Right renal pelvis (tissue), 4 donors: ENCODE measurements at places on chromosomes 1 and 21.

- DNase-seq, result no peak
These were observed 5.1 kb downstream of the IFFO2 start for GRCh38 chr1:18951416-18951815.

DNA sequence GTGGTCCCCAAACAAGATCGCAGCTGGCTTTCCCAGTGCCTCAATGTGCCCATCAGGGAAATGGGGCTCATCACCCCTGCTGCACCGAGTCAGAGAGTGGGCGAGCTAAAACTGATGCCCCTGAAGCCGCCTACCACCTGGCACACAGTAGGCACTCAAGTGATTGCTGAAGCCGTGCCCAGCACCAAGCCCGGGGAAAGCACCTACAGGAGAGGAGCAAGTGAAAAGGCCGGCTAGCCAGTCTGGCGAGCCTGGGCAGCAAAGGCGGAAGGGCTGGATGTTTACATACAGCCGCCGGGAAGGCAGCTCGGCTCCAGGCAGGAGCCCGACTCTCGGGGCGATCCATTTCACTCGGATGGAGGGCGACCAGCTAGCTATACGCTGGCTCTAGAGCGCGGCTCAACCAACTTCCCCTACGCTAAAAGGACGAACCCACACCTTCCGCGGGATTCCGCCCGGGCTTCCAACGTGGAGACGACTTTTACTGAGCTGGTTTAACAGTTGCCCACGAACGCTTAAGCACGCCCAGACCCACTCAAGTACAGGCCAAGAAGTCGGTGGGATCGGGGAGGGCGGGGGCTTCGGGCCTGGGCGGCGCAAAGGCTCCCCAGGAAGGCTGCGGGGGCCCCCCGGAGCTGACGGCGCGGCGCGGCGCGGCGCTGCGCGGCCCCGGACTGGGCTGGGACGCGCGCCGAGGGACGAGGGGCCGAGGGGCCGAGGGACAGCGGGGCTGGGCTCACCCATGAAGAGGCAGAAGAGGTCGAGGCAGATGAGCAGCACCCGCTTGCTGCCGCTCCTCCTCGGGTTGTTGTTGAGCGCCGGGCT lies 1.0 kb downstream of the PLPP3 start:
- DNase-seq, result peak; percentile 50

DNA sequence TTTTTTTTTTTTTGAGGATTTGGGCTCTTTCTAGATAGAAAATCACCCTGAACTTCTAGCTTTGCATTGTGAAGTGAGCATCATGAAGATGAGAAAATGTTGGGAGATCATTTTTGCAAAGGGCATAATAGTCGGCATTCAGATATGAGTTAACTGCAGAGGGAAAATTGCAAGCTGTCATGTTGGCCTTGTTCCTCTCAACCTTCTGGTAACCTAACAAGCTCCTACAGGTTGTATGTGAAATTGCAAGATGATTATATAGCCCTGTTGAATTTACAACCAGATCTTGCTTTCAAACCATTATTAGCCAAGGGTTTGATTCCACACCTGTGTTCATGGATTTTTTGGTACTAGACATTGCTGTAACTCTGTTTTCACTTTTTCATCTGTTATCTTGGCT lies 2.2 kb downstream of the ELOA start:
- no peak for DNase-seq

- no peak for DNase-seq
These were observed 6.2 kb upstream of the FAM76A start for GRCh38 chr1:27719286-27720251.

DNA sequence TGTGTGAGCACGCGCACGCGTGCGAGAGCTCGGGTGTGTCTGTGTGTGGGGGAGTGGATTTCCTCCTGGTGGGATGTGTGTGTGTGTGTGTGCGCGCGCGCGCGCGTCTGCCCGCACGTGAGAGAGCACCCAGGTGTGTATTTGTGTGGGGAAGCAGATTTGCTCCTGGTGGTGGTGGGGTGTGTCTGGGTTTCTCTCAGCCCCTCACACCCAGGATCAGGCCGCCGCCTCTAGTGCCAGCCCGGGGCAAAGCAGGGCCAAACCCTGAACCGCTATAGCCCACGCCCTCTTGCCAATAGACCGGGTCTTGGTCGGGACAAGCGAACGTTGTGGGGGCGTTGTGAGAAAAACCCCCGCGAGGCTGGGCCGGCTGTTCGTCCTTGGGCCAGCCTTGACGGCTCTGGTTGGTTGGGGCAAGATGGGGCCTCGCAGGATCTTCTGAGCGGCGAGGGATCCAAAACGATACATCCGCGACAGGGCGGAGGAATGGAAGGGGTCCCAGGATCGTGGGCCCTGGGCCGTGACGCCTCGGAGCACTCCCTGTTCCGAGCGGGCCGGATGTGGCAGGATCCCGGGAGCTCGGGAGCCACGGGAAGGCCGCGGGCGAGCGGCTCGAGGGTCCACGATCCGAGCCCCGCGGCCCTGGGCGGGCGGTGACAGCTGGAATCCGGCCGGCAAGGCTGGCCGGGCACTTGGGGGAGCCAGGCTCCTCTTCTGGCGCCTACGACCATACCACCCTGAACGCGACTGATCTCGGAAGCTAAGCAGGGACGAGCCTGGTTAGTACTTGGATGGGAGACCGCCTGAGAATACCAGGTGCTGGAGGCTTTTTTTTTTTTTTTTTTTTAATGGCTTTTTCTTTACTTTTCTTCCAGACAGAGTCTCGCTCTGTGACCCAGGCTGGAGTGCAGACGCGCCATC lies 68.2 kb downstream of the RNF187 start:
- DNase-seq, result no peak

GRCh38 chr1:96741335-96741734 lies 19.8 kb downstream of the PTBP2 start:
- DNase-seq, result no peak

DNA sequence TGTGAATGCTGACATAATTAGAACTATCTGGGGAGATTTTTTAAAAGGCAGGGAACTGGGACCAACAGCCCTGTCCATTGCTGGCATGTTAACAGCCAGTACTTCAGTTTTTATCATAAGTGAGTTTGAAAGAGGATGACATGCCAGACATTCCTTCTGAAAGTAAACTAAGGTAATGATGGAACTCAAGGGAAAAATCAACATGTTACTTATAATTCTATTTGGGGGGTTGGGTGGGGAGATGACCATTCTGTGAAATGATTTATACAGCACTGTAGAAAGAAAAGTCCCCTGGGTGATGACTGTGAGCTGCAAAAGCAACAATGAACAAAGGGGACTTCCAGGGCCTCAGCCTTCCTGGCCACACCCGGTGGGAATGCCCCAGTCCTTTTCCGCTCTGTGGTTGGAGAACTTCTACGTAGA lies 5.4 kb upstream of the LAMC2 start:
- no peak for DNase-seq

- no peak for DNase-seq
These were observed 347.5 kb downstream of the VAV3 start for GRCh38 chr1:107617456-107617855.

GRCh38 chr1:219498666-219499065 lies 114.2 kb downstream of the ZC3H11B start:
- no peak for DNase-seq

DNA sequence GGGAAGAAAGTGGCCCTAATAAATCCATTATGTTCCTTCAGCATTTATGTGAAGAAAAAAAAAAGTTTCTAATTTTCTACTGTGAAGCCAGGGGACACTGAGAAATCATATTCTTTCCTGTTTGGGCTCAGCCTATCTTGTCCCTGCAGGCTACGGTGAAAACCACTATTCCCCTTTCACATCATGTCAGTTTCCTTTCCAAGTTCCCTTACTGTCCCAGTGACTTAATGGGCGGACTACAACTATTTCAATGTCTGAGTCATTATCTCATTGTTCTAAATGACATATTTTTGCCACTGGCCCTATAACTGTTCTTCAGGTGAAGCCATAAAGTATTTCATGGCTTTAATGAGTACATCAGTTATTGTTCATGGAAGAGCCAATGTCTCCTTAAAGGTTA lies 71.3 kb upstream of the BEND5 start:
- DNase-seq, result no peak
